ENCODE measurements at places on chromosomes 3 and 15. TPM values are rescaled to one million over a fixed set of nuclear protein-coding genes. Genes with fewer than 3 reads are reported as not detected.

PLXND1 gene
- total RNA-seq, result 72.5 TPM

FBXL22 gene
- 1.9 TPM for total RNA-seq

- DNase-seq, result no peak
Measured at GRCh38 chr3:171933441-171933840, 90.3 kb downstream of the TMEM212 start.

GRCh38 chr3:71407823-71408222, 175.7 kb downstream of the FOXP1 start:
- no peak for DNase-seq

- no peak for DNase-seq
Measured at GRCh38 chr3:129417326-129417725, 11.1 kb downstream of the EFCAB12 start.

DNA sequence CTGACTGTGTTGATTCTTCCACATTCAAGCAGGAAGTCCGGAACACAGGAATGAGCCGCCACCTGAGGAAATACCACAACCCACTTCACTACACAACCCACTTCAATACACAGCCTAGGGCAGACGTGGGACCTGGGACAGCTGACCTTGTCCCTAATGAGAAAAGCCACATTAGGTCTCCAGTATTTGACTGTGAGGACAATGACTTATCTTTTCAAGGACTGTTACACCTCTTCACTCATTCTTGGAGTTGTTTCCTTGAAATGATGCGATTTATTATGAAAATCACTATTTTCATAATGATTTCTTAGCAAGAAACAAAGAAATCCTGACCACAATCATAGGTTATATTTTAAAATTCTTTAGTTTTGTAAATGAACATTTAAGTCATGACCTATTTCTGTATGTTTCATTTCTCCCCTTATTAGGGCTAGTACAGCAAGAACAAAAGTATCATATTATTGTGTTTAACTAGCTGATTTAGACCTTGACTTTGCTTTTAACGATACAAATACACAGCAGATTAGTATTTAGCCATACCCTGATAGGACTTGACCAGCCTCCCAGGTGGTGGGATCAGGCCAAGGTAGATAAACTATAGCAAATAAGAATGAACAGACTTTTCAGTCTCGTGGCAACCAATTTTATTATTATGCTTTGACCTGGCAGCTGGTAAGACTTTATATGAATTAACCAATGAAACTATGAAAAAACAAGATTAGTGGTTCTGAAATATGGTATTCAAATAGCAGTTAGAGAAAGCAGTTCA, 6.0 kb downstream of the RAB27A start:
- no peak for DNase-seq

DNA sequence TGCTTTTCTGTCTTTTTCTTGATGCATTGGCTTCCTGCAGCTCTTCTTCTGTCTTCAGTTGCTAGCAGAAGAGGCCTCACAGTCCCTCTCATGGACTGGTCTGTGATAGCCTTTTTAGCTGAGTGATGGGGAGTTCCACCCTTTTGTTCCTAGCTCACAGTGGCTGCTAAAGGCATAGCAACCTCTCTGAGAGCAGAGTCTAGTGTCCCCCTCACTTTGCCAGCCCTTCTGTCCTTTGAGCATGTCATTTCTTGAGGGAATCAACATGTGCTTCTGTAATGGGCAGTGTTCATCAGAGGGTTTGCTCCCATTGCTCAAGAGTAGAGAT, 44.4 kb downstream of the GAP43 start:
- no peak for DNase-seq

- no peak for DNase-seq
Measured at GRCh38 chr3:100637197-100637631, 27.8 kb downstream of the ADGRG7 start.

Measured in CD4-positive, alpha-beta memory T cell (primary cell).